BJ (cell line): ENCODE measurements at places on chromosomes 6 and 20. TPM values are rescaled to one million over a fixed set of nuclear protein-coding genes. Genes with fewer than 3 reads are reported as not detected.

GRCh38 chr6:151757506-151757955 lies 50.0 kb upstream of the ESR1 start:
- no peak for DNase-seq

DNA sequence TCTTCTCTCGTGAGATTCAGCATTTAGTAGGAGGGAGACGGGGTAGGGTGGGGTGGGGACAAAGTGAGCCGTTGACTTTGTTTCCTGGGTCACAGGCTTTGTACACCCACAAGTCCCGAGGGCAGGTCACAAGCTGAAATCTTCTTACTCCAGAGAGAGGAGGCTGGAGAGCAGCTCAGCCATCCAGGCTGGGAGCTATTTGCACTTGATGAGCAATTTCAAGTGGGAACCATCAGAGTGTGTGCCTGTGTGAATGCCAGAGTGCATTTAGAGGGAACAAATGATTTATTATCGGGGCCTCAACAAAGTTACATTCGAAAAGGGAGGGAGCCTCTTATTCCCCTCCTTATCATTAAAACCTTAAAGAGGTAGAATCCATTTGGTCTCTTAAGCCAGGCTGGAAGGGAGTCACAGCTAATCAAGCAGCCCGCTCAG lies 155.7 kb upstream of the JARID2 start:
- DNase-seq: no peak

GRCh38 chr6:143595251-143596036 lies 82.3 kb upstream of the PHACTR2 start:
- DNase-seq: no peak

GRCh38 chr6:68649669-68650068 lies 14.6 kb downstream of the ADGRB3 start:
- DNase-seq: no peak

GRCh38 chr6:93644611-93645010 lies 225.3 kb upstream of the EPHA7 start:
- no peak for DNase-seq

GRCh38 chr20:38748861-38749149 lies 545 bp downstream of the ACTR5 start:
- no peak for DNase-seq

DNA sequence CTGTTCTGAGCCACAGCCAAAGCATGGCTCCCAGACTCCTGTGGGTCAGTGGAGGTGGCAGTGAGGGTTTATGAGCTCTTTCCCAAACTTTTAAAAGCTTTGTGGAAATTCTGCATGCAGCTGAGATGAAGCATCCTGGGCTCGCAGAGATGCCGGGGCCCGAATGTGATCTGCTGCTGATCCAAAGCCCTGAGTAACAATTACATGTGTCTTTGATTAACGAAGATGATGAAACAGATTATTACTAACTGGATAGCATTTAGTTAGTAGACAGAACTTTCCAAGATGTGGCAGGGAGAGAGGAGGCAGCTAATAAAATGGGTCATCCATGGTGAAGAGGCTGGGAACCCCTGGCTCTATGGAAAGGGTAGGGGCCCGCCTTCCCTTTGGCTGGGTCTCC lies 43.9 kb upstream of the MDFI start:
- peak; percentile 85 for DNase-seq

GRCh38 chr6:148779142-148779562 lies 32.3 kb downstream of the UST start:
- no peak for DNase-seq

DNA sequence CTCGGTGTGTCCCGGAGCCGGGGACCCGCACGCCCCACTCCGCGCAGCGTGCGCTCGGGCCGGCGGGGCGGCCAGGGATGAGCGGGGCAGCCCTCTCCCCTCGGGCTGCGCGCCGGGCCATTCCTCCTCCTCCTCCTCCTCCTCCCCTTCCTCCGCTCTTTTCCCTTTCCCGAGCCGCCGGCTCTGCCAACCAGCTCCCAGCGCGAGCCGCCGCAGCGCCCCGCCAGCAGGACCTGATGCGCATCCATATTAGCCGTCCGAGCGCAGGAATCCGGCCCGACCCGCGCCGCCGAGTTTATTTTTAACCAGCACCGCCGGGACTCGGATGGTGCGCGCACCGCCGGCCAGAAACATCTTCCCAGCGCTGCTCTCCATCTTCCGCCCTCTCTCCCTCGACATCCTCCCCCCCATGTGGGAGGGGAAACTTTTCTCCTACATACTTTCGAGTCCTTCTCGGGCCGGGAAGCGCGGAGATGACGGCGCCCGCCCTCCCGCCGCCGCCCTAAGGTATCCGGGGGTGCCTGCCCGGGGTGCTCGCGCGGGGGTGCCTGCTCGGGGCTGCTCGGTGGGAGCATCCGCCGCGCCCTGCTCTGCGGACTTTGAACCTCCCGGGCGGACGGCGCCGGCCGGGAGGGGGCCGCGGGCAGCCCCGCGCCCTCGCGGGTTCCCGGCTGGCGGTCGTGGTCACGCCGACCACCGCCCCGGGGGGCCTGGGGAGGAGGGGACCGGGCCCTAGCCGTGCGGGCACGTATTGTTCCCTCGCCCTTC lies 619 bp downstream of the RREB1 start:
- no peak for DNase-seq

The HLA-F gene
- 19.3 and 30.7 TPM in 2 replicates for polyA plus RNA-seq

The TCF19 gene
- 8.5 and 10.4 TPM in 2 replicates for polyA plus RNA-seq

GRCh38 chr6:5818959-5819358 lies 187.8 kb downstream of the NRN1 start:
- no peak for DNase-seq

DNA sequence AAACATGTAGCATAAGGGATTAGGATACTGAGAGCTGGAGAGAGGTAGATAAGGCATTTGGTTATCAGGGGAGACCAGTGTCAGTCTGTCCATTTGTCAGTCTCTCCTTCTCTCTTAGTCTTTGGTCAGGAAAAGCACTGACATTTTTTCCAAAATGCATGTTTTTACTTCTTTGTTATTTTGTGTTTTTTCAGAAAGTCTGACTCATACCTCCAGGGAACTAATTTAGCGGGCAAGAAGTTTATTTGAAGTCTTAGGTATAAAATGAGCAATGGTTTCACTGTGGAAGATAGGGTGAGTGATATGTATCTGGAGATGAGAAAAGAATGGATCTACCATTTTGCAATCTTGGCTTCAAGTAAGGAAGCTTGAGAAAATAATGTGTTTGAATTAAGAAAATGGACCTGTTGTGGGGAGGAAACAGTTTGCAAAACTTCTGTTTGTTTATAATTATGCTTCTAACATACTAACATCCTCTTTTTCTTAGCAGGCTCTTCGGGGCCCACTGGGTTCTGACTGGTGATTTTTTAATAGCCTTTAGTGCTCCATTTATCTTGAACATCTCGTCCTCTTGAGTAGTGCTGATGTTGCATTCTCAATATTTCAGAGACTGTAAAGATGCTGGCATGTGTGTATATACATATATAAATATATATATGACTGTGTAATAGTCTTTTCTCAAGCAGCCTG lies 66.9 kb upstream of the FABP7 start:
- no peak for DNase-seq

DNA sequence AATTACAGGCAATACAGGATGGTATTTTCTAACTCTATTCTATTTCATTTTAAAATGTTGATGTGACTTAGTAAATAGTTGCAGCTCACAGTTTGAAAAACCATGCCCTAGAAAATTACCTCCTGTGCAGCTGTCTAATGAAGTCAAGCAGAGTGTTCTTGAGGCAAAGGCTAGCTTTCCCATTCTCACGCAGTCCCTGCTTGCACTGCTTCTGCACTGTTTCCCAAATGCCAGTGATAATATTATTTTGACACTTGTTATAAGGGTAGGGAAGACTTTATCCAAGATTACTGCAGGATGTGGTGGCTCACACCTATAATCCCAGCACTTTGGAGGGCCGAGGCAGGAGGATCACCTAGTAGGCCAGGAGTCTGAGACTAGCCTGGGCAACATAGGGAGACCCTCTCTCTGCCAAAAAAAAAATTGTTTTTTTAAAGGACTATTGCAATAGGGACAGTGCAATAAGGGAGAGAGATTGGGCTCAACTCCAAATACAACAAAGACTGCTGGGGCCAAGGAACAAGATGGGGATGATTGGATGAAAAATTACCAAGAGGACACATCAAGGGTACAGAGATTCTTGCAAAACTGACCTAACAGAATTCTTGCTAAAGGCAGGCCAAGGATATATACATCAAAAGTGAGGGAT lies 196.1 kb downstream of the LY86 start:
- no peak for DNase-seq

The STX7 gene
- 31.0 and 51.2 TPM in 2 replicates for polyA plus RNA-seq

The SRC gene
- polyA plus RNA-seq: 25.1 and 35.4 TPM in 2 replicates

DNA sequence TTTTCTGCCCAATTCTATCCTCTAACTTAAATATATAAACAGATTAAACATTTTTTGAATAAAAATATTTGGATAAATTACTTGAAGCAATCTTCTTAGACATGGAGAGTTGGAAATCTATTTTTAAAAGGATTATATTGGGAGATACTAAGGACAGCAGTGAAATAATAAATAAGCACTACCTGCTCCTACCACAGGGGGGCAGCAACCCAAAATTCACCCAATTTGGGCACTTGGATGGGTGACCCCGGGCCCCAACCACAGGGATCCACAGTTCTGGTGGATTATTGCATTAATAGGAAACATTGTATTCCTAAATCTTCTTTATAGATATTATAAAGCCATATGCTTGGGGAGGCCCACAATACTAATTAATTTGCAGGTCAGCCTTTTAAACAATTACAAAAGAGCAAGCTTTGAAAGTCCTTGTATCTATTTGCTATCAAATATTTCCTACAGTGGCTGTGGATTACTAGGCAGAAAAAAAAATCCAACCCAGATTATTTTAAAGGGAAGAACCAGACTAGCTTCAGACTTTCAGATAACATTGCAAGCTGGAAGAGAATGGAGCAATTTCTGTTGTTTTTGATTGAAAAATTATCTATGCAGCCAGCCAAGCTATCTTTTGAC lies 66.4 kb upstream of the PDE10A start:
- no peak for DNase-seq

The ULBP3 gene
- 5.6 and 6.0 TPM in 2 replicates for polyA plus RNA-seq

- no peak for DNase-seq
These were observed 301.5 kb downstream of the CLIC5 start for GRCh38 chr6:45714006-45714730.

GRCh38 chr6:146041282-146041681 lies 12.4 kb downstream of the GRM1 start:
- no peak for DNase-seq

The TRDN gene
- not detected in 2 replicates for polyA plus RNA-seq

The BLCAP gene
- 98.7 and 111 TPM in 2 replicates for polyA plus RNA-seq

GRCh38 chr6:140879946-140880345 lies 1252.8 kb upstream of the GJE1 start:
- DNase-seq: peak; percentile 35

GRCh38 chr6:39769012-39769411 lies 23.2 kb upstream of the DAAM2 start:
- no peak for DNase-seq

DNA sequence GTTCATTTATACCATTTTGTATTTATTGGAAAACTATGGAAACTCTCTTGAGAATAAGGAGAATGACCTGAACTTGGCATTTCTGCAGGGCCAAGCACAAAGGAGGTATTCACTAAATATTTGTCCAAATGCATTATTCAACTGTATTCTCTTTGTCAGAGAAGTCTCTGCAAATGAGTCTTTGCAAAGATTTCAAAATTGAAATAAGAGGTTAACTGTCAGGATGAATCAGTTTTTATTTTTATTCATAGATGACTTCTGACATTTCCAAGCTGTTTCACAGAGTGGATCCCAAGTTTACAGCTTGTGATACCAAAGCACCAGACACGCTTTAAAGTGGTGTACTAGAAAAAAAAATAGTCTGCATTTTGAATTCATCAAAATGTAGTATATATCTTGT lies 131.6 kb downstream of the UTRN start:
- no peak for DNase-seq

The MUC21 gene
- polyA plus RNA-seq: not detected in 2 replicates

The TCF15 gene
- not detected in 2 replicates for polyA plus RNA-seq

The SPACA1 gene
- polyA plus RNA-seq: not detected in 2 replicates
